ENCODE measurements at places on chromosomes 3 and 15. TPM values are rescaled to one million over a fixed set of nuclear protein-coding genes. Genes with fewer than 3 reads are reported as not detected.

Gene GABRB3
- total RNA-seq, result 0.16 TPM

Gene SH3GL3
- not detected for total RNA-seq

Gene ALDH1L1
- not detected for total RNA-seq

Gene WNT5A
- total RNA-seq, result not detected

Gene MASP1
- total RNA-seq, result not detected

Gene MORC1
- not detected for total RNA-seq

Gene ADAM10
- total RNA-seq, result 79.4 TPM

Gene KCNMB3
- 0.34 TPM for total RNA-seq

DNA sequence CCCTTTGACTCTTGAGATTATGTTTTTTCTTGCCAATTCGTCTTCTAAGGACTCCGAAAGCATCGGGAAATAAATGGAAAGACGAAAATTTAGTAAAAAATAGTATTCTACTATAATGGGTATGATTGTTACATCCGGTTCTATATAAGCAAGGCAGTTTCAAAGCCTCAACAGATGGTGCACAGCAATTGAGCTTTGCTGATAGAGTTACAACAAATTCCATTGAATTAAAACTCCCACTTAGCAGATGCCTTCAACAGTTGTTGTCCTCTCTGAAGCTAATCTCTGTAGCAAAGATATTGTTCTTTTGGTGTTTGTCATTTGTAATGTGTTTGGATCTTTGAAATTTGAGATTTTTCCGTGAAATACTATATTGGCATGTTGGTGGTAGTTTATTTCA, 16.1 kb upstream of the GHSR start:
- no peak for DNase-seq

DNA sequence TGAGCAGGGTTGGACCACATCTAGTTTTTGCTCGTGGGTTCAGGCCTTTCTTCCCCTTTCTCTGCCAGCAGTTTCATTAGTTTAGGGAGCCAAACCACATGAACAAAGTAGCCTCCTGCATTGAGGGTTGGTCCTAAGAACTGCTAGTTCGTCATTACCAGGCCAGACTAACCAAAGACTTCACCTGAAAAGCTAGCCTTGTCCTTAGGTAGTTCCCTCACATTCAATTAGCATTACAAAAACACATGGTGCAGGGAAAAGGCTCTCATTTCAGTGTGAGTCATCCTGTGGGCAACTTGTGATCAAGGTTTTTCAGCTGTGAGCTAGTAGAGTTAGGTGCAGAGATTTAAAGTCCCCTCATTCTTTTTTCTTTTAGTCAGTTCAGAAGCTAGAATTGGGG, 279.3 kb upstream of the CTNNB1 start:
- DNase-seq, result no peak

DNA sequence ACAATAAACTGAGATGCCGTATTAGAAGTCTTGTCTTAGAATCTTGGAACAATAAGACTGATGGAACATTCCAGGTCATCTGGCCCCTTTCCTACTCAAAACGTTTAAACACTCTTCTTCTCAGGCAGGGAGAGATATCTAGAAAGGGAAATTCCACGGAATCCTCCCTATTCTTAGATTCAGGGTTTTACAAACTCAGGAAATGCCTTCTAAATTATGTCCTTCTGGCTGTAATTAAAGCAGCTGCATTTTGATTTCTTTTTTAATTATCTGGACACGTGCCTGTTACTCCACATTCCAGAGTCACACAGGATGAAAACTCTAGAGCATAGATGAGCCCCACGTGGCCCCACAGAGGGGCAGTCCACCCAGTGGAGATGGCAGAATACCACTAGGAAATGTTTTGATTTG, 41.5 kb upstream of the MTMR10 start:
- DNase-seq, result no peak

GRCh38 chr3:102259663-102260062, 175.2 kb upstream of the ZPLD1 start:
- DNase-seq, result no peak

- no peak for DNase-seq
These were observed 266.7 kb upstream of the C2CD4B start for GRCh38 chr15:62431817-62432216.

GRCh38 chr3:112767177-112767576, 79.5 kb downstream of the CD200R1L start:
- no peak for DNase-seq

DNA sequence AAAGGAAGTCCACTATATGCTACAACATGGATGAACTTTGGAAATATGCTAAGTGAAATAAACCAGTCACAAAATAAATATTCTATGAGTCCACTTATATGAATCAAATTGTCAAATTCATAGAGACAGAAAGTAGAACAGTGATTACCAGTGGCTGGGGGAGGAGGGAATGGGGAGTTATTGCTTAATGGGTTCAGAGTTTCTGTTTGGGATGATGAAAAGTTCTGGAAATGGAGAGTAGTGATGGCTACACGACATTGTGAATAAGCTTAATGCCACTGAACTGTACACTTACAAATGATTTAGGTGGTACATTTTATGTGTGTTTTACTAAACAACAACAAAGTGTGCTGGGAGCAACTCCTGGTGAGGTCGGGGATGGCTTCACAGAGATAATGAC, 38.1 kb downstream of the HOMER2 start:
- DNase-seq, result no peak

DNA sequence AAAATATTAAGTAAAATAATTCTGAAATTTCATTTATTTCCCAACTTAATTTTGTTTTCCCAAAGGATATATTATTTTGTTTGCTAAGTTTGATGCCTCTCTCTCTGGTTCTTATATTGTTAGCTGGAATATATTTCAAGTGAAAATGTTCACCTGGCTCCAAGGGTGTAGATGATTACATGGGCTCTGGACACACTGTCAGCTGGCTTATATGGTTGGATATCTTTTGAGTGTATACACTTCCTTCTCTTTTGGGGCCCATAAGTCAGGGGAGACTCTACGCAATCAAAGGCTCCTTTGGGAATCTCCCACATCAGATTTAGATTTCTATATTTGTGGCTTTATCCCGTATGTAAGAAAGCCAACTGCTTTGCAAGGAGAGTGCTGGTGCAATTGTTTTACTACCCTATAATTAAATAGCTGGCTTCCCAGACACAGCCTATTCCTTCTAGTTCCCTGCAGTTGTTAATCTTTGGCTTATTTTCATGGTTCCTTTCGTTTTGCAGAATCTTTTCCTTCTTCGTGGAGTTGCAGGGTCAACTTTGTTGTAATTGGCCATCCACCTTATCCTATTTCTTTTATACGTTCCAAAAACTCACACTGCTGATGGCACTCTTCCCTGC, 225.7 kb downstream of the DPH6 start:
- DNase-seq, result no peak

GRCh38 chr3:35184775-35185174, 454.6 kb upstream of the ARPP21 start:
- DNase-seq, result no peak

DNA sequence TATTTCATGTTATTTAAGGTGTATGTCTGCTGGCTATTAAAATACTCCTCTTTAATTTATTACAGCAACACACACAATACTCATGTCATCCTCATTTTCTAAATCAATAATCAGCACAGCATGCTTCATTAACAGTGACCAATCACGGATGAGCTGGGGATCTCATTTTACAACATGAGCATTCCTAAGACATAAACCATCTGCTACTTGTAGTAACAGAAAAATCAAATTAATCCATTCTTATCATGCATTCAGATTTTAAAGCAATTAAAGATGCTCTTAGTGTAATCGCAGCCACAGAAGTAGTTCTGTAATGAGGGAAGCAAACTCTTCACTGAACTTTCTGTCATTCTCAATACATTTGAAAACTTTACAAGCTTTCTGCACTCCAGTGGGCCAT, 191.1 kb downstream of the TBC1D5 start:
- DNase-seq, result no peak

DNA sequence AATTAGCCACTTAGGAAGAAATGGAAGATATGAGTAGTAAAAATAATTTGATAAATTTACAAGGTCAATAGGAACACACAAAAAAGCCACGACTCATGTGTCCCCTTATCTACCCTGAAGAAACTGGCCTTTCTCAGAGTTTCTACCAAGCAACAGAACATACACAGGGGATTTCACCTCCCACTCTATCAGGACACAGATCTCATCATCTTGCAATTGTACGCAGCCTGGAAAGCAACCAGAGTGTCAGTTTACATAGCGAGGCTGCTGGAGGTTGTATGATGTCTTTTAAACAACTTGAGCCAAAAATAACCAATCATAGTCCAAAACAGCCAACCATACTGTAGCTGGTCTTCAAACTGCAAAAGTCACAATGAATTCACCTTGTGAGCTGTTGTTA, 19.7 kb upstream of the LMOD3 start:
- DNase-seq, result no peak

- DNase-seq, result no peak
These were observed 271.7 kb upstream of the TOPAZ1 start for GRCh38 chr3:43969944-43970343.

GRCh38 chr15:52678468-52679231, 538 bp downstream of the ATOSA start:
- DNase-seq, result peak; percentile 74

GRCh38 chr15:85419161-85419560, 38.8 kb downstream of the AKAP13 start:
- DNase-seq, result no peak

DNA sequence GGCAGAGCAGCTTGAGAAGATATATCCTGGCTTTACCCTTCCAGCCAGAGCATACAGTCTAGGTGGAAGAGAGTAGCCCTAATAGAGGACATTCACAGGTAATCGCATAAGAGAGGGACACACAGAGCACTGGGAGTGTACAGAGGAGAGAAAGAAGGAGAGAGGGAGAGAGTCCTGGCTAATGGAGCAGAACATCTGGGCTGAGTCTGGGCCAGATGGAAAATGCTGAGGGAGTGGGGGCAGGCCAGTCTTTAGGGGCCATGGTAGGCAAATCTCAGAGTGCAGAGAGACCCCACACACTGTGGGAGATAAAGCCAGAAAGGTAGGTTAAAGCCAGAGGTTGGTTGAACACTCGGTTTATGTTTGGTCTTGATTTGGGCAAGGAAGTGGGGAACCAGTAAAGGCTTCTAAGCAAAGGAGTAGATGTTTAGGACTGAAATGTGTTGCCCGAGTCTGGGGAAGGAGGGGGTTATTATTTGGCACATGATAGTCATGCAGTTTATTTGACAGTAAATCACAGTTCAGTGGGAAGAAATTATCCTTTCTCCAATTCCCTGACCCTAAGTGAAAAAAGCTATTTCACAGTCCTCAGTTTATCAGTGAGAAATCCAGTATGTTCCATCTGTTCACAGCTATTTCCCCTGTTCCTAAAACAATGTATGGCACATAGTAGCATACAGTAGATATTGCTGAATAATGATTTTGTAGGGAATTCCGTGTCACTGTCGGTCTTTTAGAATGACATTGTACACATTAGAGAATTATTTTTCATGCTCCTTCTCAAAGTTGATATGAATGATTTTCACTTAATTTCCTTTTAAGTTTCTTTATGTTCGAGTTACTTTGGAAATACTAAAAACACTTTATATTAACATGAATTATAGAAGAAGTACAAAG, 45.7 kb downstream of the PDHB start:
- no peak for DNase-seq

GRCh38 chr3:194330160-194330559, 21.0 kb downstream of the CPN2 start:
- DNase-seq, result no peak

GRCh38 chr3:41673650-41674049, 288.3 kb downstream of the ULK4 start:
- DNase-seq, result no peak

- DNase-seq, result peak; percentile 80
These were observed 36.9 kb downstream of the DNASE1L3 start for GRCh38 chr3:58173669-58174398.

GRCh38 chr15:85859671-85860070, 64.9 kb upstream of the KLHL25 start:
- DNase-seq, result no peak

DNA sequence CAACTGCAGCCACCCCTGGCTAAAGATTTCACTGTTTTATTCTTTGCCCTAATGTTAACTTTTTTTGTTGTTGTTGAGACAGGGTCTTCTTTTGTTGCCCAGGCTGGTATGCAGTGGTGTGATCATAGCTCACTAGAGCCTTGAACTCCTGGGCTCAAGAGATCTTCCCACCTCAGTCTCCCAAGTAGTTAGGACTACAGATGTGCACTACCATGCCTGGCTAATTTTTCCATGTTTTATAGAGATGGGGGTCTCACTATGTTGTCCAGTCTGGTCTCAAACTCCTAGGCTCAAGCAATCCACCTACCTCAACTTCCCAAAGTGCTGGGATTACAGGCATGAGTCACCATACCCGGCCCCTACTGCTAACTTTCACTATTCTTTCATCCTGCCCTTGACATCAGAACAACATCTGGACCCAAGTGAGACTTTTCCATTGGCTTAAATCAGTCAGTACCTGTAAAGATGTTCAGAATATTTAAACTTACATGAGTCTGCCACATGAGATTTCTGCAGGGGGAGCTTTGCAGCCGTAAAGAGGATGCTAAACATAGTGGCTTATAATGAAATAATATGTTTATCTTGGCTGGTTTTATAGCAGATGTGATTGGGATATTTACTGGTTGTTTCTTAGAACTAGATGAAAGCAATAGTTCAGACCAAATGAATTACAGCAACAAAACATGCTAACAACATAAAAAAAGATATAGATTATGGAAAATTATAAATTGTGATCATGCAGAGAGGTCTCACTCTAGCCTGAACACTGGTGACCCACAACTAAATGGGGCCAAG, 73.6 kb downstream of the HMG20A start:
- no peak for DNase-seq

DNA sequence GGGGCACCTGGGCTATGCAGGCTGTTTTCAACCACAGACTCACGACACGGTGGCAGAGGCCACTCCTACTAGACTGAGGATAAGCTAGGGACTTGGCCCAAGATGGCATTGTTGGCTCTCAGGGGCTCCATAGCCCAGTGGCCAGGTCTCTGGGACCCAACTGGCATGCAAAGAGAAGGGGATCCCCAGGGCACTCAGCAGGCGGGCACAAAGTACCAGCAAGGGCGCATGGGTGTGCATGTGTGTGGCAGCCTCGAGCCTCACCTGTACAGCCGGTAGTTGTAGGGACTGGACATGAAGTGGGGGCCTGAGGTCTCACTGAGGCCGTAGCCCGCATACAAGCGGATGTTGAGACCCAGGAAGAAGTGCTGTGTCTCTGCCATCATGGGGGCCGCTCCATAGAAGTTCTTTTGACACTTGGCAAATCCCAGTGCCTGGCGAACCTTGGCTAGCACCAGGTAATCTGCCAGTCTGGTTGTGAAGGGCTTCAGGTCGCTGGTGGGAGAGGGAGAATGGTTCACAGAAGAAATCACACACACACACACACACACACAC, 30.2 kb downstream of the IDH3A start:
- no peak for DNase-seq

DNA sequence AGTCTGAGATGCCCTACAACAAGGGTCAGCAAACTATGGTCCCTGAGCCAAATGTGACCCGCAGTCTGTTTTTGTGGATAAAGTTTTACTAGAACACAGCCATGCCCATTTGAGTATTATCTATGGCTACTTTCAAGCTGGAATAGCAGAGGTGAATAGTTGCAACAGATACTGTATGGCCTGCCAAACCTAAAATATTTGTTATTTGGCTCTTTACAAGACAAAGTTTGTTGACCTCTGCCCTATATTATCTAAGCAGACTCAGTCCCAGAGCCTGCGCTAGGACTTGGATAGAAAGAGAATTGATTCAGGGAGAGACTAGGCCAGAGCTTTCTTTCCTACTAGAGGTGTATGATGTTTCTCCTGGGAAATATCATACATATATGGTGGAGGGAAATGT, 81.7 kb upstream of the NMNAT3 start:
- no peak for DNase-seq

GRCh38 chr3:192802957-192803899, 75.9 kb upstream of the FGF12 start:
- no peak for DNase-seq

All from activated CD8-positive, alpha-beta T cell treated with anti-CD3 and anti-CD28 coated beads for 36 hours (primary cell).